ENCODE measurements at places on chromosomes 6 and 20.

GRCh38 chr6:15675536-15676220, 12.8 kb upstream of the DTNBP1 start:
- no peak for DNase-seq

- no peak for DNase-seq
Observed at GRCh38 chr20:33832103-33832804, 21.1 kb downstream of the CHMP4B start.

DNA sequence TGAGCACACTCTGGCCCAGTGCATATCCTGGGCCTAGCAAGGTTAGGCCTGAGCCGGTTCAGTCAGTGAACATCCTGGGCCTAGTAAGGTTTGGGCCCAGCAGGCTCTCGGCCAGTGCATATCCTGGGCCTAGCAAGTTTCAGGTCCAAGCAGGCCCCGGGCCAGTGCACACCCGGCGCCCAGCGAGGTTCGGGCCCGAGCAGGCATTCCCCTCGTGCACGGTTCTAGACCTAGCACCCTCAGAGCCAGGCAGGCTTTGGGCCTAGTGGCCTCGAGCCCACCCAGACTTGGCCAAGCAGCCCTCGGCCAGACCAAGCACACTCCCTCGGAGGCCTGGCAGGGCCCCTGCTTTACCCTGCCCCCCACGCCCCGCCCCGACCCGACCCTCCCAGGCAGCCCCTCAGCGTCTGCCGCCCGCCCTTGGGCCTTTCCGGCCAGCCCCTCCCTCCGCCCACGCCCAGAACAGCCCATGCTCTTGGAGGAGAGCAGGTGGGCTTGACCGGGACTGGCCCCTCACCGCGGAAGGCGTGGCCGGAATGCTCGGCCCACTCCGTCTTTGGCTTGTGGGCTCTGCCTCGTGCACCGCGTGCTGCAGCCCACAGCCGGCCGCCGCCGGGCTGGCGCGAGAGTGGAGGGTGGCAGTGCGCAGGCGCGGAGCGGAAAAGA, at the start of gene CTCFL:
Gene CTCFL (minus strand): TSS at position 630 of the 666 bp plus-strand sequence. CDS start 935 bp downstream, outside the sequence.
- DNase-seq = no peak

DNA sequence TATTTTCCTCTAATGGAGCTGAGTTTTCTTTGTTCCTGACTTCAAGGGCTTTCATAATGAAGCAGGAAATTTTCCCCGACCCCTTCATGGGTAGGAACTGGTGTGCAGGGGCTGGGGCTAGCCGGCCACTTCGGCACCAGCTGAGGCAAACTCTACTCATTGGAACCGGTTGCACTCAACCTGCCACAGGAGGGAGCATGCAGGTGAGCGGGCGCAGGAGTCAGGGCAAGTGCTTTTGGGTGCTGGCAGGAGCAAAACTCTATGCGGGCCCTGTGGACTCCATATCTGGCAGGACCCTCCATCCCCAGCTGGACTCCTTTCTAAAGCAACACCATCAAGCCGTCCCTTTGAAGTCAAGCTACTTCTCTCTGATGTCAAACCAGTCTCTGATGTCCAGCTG, 244.2 kb downstream of the EPM2A start:
- no peak for DNase-seq

DNA sequence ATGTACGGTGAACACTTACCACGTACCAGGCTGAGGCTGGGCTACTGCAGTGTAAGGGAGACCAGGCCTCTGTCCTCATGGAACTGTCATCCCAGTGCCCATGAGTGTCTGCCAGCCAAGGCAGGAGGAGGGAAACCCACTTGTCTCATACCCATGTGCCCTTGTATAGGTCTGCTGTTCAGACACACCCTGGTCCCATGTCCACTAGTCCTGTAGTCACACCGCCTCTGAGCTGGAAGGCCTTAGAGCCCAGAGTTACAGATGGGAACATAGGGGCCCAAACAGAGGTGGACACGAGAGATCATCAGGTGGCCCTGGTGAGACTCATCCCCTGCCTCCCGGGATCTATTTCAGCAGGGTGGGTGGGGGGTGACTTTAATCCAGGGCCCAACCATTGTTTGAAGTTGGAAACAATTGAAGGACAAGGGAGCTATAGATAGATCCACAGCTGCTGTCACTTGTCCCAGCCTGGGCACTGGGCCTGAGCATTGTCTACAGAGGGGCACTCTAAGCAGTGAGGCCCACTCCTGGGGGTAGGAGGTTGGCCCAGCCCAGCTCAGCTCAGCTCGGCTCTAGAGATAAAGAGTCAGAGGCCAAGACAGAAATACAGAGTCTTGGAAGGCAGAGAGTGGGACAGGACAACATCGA, 14.6 kb downstream of the MYH7B start:
- DNase-seq = no peak
